ENCODE measurements at places on chromosomes 7 and 10. TPM values are rescaled to one million over a fixed set of nuclear protein-coding genes. Genes with fewer than 3 reads are reported as not detected.

DNA sequence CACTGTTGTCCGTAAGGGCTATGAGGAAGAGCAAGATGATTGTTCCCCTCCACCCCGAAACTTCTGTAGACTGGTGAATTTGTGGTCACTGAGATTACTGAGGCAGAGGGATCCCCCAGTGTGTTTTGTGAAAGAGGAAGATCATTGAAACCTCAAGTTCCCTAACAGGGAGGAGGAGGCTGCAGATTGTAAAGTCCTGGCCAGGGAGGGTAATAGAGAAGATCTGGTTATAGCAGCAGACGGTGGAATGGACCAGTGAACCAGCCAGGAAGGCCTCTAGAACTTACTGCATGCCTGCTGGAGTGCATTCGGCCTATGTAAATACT is 31.1 kb downstream of the LMTK2 start:
- no peak for ATAC-seq

DNA sequence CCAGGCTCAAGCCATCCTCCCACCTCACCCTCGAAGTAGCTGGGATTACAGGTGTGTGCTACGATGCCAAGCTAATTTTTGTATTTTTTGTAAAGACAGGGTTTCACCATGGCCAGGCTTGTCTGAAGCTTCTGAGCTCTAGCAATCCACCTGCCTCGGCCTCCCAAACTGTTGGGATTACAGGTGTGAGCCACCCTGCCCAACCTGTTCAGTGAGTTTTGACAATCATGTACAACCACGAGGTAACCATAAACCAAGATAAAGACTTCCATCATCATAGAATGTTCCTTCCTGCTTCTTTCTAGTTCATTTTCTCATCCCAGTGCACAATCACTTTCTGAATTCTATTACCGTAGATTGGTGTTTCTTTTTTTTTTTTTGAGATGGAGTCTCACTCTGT is 30.5 kb upstream of the MKRN1 start:
- no peak for ATAC-seq

- ATAC-seq, result no peak
Observed at GRCh38 chr7:80618096-80618495, 20.3 kb upstream of the CD36 start.

- no peak for ATAC-seq
Observed at GRCh38 chr7:110962826-110963225, 128.1 kb upstream of the LRRN3 start.

GRCh38 chr7:116138202-116138801 is 72.0 kb upstream of the TES start:
- ATAC-seq, result peak; percentile 77

- no peak for ATAC-seq
Observed at GRCh38 chr7:156994417-156994816, 16.0 kb downstream of the MNX1 start.

DNA sequence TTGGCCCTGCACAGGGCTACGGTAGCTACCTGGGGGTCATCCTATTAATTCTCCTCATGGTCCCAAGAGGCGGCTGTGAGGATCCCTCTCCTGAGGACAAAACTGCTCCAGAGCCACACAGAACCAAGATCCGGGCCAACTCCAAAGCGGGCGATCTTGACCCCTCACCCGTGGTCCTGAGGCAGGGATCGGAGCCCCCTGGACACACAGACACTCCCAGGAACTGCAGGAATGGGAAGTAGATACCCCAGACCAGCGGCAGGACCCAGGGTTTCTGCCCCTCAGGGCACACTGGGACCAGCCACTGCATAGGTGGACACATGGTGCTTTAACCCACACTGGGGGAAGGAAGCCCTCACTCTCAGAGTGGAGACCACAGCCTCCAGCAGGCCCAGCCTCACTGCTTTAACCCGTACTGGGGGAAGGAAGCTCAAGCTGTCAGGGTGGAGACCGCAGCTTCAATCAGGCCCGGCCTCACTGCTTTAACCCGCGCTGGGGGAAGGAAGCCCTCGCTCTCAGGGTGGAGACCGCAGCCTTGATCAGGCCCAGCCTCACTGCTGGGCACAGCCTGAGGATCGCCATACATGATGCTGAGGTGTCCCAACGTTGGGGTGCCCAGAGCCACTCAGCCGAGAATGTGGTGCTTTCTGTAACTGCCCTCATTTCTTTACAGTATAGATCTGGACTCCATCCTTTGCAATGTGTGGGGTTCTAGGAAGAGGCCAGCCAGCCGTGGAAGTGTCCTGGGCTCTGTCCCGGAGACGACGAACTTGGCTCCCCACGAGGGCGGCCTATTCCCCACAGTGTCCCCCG is 60.1 kb downstream of the DIP2C start:
- ATAC-seq, result no peak

- no peak for ATAC-seq
Observed at GRCh38 chr7:111075498-111075897, 15.4 kb upstream of the LRRN3 start.

- ATAC-seq, result no peak
Observed at GRCh38 chr7:107046491-107047259, 2.2 kb downstream of the PRKAR2B start.

DNA sequence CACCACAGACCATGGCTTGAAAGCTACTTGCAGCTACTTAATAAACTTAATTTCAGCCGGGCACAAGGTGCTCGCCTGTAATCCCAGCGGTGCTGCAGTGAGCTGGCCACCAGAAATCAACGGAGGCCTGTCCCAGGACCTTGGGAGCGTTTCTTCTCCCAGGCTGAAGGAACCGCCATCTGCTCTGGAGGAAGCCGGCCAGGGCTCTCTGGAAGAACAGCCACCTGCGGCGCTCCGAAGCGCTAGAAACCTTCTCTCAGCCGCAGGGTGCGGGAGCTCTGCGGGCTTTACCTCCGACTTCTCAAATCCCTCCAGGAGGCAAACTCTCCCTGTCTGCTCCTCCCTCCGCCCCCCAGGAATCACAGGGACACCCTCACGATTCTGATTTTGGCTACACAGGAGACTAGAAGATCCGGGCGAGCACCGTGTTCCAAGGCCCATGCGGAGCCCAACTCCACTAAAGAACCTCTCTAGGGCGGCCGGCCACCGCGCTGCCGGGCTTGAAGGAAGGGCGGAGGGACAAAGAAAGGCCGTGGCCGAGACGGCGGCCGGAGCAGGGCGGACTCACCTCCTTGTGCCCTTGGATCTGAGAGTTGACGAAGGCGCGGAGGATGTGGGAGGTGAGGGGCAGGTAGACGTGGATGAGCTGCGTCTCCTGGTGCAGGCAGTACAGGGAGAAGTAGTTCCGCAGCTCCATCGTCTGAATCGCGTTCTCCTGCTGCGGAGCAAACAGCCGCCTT is 14.4 kb downstream of the NUDT1 start:
- no peak for ATAC-seq

GRCh38 chr10:53102424-53102823 is 329.8 kb upstream of the MBL2 start:
- ATAC-seq, result no peak

GRCh38 chr7:149733924-149734790 is 39.2 kb downstream of the ZNF467 start:
- no peak for ATAC-seq

- no peak for ATAC-seq
Observed at GRCh38 chr7:3520206-3520605, 219.2 kb downstream of the SDK1 start.

DNA sequence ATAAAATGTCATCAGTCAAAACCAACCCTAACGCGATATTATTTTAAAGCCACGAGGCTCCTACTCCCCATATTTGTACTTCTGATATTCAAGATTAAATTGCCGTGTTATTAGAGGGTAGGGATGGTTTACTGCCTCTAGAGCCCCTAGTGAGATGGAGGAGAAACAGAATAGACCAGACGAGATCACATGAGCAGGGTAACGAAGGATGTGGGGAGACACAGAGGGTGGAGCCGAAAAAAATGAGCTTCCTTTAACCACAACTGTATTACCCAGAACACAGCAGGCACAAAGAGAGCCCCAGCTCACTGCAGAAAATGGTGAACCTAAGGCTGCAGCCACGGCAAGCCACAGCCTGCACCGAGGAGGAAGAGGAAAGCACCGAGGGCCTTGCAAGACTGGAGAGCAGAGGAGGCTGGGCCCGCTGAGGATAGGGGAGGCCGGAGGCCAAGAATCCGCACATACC is 14.3 kb downstream of the ZC3HAV1 start:
- ATAC-seq, result peak; percentile 91

GRCh38 chr7:78769481-78770101 is 683.9 kb downstream of the MAGI2 start:
- ATAC-seq, result no peak

DNA sequence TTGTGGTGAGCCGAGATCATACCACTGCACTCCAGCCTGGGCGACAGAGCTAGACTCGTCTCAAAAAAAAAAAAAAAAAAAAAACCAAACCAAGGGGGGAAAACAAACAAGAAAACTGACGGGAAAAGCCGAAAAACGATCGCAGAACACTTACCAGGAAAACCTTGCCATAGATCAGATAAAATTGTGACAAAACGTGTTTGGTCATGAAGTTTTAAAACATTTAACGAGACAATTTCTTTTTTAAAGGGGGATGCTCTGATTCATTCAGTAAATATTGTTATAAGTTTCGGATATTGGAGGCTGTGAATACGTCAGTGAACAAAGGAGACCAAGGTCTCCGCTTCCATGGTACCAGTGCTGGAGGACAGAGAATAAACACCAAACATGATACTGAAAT is 77.3 kb downstream of the ARMC3 start:
- no peak for ATAC-seq

- peak; percentile 12 for ATAC-seq
Observed at GRCh38 chr10:72076756-72077155, 11.6 kb downstream of the SPOCK2 start.

DNA sequence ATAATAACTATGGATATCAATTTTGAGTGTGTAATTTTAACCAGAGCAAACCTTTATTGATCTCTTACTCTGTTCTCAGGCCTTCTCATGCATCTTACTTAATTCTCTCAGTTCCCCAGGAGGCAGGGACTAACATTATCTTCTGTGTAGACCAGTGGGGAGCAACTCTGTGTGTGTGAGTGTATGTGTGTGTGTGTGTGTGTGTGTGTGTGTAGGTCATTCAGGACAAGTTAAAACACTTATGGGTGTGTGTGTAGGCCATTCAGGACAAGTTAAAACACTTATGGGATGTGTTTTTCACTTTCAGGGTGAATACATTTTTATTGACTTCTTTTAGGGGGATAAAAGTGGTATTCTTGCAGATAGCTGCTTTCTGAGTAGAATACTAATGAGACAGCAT is 145.0 kb downstream of the ADAM12 start:
- no peak for ATAC-seq

GRCh38 chr10:78062296-78062695 is 28.6 kb downstream of the RPS24 start:
- ATAC-seq, result no peak

- ATAC-seq, result no peak
Observed at GRCh38 chr7:158958618-158959017, 102.3 kb downstream of the DYNC2I1 start.

DNA sequence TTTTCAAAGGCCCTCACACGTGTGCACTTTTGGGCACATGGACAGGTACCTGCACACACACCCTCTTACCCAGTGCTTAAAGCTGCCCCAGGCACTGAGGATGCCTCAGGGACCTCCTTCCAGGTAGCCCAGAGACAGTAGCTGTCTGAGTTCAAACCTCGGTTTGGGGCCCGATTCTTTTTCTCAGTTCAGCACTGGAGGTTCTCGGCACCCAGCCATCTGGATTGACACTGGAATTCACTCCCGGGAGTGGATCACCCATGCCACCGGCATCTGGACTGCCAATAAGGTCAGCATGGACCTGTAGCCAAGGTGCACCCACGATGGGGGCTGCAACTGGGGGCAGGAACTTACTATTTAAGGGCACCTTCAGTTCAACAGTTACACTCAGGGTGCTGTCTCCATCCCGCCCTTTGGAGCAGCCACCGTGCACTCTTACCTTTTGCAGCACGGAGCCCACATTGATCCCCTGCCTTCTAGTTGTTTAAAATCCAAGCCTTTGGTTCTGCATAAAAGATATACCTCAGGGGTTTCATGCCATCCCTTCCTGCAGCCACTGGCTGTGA is 17.7 kb downstream of the CPA5 start:
- no peak for ATAC-seq

GRCh38 chr7:91239171-91239604 is 25.0 kb upstream of the FZD1 start:
- no peak for ATAC-seq

GRCh38 chr10:102505462-102506115 is 1.8 kb downstream of the SUFU start:
- no peak for ATAC-seq

GRCh38 chr7:154767142-154767541 is 235.8 kb downstream of the PAXIP1 start:
- ATAC-seq, result no peak

- ATAC-seq, result no peak
Observed at GRCh38 chr10:2232479-2232878, 495.2 kb upstream of the ADARB2 start.

SOSTDC1 gene
- not detected for total RNA-seq

CPVL gene
- total RNA-seq, result not detected

PPP1R17 gene
- total RNA-seq, result not detected

CHAT gene
- not detected for total RNA-seq

SPDYE6 gene
- total RNA-seq, result not detected

GPER1 gene
- total RNA-seq, result 0.24 TPM

GSTO2 gene
- total RNA-seq, result 1.4 TPM

TBXAS1 gene
- 17.8 TPM for total RNA-seq

OGDHL gene
- 0.21 TPM for total RNA-seq

All from activated T-helper 17 cell treated with anti-CD3 and anti-CD28 coated beads, Interleukin-2, amount 50 U/mL, for 72 hours (primary cell).